ENCODE measurements at places on chromosomes 12 and 14. TPM values are rescaled to one million over a fixed set of nuclear protein-coding genes. Genes with fewer than 3 reads are reported as not detected.

The KRT3 gene
- total RNA-seq: not detected

The SPTB gene
- 6.6 TPM for total RNA-seq

The TPH2 gene
- total RNA-seq: not detected

The PTPRQ gene
- 0.08 TPM for total RNA-seq

The RNU4-1 gene
- total RNA-seq: 1,738 TPM

- DNase-seq: no peak
These were observed 27.4 kb upstream of the GUCY2C start for GRCh38 chr12:14723763-14724162.

DNA sequence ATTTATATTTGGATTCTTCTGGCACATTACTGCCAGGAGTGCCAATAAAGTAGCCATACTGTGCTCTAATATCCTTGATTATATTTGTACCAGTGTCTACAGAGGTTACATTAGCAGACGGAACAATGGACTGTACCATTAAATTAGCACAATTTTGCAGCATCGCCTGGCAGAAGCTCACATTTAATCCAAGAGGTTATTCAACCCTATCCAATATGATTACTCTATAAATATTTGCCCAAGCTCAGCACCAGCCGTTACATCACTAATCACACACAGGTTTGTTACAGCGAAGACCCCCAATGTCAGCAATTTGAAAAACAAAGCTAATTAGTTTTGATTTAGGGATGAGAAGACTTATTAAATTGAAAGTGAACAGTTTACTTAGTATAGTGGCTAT is 16.9 kb upstream of the MGST1 start:
- no peak for DNase-seq

DNA sequence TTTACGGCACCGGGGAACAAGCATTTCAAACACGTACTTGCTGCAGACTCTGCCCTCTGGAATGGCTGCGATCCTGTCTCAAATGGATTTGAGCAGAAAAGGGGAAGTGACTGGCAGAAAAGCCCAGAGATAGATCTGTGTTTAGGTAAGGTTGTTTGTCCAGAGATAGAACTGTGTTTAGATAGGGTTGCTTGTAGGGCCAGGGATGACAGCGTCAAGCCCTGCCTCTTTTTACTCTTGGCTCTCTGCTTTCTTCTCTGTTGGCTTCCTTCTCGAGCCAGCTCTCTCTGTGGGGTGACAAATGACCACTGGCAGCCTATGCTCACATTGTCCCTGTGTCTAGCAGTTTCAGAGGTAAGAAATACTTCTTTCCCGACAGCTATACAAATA is 11.4 kb downstream of the DGLUCY start:
- DNase-seq: no peak

- DNase-seq: no peak
These were observed 532.2 kb upstream of the MIS18BP1 start for GRCh38 chr14:45785240-45785639.

DNA sequence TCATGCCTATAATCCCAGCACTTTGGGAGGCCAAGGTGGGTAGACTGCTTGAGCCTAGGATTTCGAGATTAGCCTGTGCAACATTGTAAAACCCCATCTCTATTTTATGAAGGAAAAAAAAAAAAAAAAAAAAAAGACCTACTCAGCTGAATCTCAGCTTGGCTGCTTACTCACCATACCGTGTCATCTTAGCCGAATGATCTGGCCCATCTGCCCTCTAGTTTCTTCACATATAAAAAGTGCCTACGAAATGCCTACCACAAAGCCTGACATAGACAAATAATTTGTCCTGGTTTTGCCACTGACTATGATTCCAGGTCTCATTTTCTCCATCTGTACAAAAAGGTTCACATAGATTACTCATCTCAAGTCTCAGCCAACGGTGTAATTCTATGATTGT is 10.1 kb downstream of the DIABLO start:
- DNase-seq: no peak

Data from chondrocyte (in vitro differentiated cells).